ENCODE measurements at places on chromosomes 2 and 18. TPM values are rescaled to one million over a fixed set of nuclear protein-coding genes. Genes with fewer than 3 reads are reported as not detected.

- DNase-seq = no peak
- H3K36me3 ChIP-seq = no peaks in the 10 kb centered on the region
- no peak overlapping the region for H3K4me3 ChIP-seq
- peaks cover 16% of the 10 kb centered on the region for H3K4me1 ChIP-seq
- H3K27ac ChIP-seq = no peak overlapping the region
- H3K27me3 ChIP-seq = no peaks in the 10 kb centered on the region
Observed at GRCh38 chr2:71713581-71714580, 260.5 kb downstream of the DYSF start.

- no peaks in the 10 kb centered on the region for H3K27me3 ChIP-seq
- no peak overlapping the region for H3K4me3 ChIP-seq
- no peaks in the 10 kb centered on the region for H3K36me3 ChIP-seq
- H3K4me1 ChIP-seq = peaks cover 42% of the 10 kb centered on the region
- peak overlapping the region; percentile 9 for H3K27ac ChIP-seq
Observed at GRCh38 chr2:152493417-152493816, 158.4 kb downstream of the FMNL2 start.

DNA sequence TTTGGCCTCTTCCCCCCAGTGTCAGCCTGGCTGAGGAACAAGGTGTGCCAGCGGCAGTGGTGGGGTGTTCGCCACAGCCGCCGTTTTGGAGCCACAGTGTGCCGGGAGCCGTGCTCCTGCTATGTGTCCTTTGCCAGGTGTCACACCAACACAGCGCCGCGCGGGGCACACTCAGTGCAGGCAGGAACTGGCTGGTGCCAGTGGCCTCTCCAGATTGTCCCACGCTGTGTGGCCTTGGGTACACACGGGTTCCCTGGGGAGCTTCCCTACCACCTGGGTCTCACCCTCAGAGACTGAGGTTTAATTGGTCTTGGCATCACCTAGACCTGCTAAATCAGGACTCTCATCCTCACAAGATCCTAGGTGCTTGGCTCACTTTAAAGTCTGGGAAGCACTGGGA, 171.6 kb downstream of the LDLRAD4 start:
- no peaks in the 10 kb centered on the region for H3K27me3 ChIP-seq
- peaks cover 14% of the 10 kb centered on the region for H3K36me3 ChIP-seq
- DNase-seq = no peak
- no peak overlapping the region for H3K4me3 ChIP-seq
- no peaks in the 10 kb centered on the region for H3K4me1 ChIP-seq
- H3K27ac ChIP-seq = no peak overlapping the region

DNA sequence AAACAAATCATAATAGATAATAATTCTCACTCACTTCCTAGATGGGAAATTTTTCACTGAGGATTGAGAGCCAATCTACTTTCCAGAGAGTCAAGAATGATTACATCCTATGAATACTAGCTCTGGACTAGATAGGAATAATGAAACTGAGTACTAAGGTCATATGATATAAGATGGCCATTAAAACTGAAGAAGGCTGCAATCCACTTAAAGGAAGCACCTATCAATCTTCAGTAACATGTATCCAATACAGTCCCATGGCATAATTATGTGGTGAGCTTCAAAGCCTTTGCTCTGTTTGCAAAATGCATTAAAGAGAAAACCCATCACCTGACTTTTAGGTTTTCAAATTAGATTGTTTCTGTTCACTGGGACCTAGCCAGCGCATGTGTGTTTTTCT, 398.0 kb upstream of the MEIS1 start:
- H3K4me3 ChIP-seq = no peak overlapping the region
- no peaks in the 10 kb centered on the region for H3K4me1 ChIP-seq
- no peaks in the 10 kb centered on the region for H3K36me3 ChIP-seq
- no peak overlapping the region for H3K27ac ChIP-seq
- no peaks in the 10 kb centered on the region for H3K27me3 ChIP-seq
- no peak for DNase-seq

DNA sequence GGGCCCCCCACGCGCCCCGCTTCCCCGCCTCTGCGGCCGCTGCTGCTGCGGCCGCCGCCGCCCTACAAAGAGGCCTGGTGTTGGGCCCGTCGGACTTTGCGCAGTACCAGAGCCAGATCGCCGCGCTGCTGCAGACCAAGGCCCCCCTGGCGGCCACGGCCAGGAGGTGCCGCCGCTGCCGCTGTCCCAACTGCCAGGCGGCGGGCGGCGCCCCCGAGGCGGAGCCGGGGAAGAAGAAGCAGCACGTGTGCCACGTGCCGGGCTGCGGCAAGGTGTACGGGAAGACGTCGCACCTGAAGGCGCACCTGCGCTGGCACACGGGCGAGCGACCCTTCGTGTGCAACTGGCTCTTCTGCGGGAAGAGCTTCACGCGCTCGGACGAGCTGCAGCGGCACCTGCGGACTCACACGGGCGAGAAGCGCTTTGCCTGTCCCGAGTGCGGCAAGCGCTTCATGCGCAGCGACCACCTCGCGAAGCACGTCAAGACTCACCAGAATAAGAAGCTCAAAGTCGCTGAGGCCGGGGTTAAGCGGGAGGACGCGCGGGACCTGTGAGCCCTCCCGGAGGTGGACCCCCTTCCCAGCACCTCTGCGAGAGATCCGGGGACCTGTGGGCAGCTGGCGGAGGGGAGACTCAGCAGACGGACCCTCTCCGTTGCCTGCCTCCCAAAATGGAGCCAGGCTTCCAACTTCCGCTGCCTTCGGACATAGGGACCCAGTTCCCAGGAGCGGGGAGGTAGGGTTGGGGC, 1.9 kb downstream of the SP5 start:
- no peak overlapping the region for H3K27ac ChIP-seq
- DNase-seq = no peak
- H3K36me3 ChIP-seq = no peaks in the 10 kb centered on the region
- no peak overlapping the region for H3K4me3 ChIP-seq

Gene SALL3
- not detected for total RNA-seq
